ENCODE measurements at places on chromosomes 7 and 10.

GRCh38 chr10:98916526-98917125, 319.0 kb downstream of the HPSE2 start:
- DNase-seq, result no peak

- DNase-seq, result no peak
These were observed 37.7 kb downstream of the PRSS2 start for GRCh38 chr7:142808461-142808801.

GRCh38 chr7:151143261-151144015, 24.1 kb downstream of the GBX1 start:
- DNase-seq, result no peak

GRCh38 chr10:21261842-21262294, 263.6 kb downstream of the SKIDA1 start:
- no peak for DNase-seq

All from CD4-positive, alpha-beta memory T cell (primary cell).